ENCODE measurements at places on chromosomes 4 and X.

DNA sequence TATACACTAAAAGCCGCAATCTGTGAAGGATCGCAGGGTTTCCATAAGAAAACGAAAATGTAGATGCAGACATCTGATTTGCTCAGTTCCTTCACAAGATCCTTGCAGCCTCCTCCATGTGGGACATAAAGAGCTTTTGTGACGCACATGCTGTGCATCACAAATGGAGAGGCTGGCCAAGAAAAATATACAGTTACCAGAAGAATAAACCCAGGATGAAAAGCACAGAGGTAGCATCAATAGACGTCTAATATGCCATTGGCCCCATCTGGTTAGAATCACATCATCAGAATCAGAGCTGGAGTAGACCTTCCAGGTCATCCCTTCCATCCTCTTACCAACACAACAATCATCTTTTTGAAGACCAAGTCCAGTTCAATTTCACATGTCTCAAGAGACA lies 517.4 kb downstream of the RAB28 start:
- no peak for DNase-seq

DNA sequence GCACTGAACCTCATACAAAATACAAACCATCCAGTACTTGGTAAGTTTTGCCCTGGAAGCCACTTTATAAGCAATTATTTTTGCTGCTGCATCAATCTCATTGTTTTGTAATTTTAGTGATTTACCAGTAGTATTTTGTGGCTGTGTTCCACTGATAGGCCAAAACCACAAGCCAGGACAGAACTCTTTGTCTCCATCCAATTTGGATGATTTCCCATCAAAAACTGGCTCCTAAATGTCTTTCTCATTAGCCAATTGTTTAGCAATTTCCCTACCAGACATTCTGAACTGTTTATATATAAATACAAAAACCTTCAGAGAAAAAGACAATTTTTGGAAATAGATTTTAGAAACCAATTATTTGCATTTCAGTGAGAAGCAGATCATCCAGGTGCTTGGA lies 4.4 kb downstream of the GSPT2 start:
- no peak for DNase-seq

DNA sequence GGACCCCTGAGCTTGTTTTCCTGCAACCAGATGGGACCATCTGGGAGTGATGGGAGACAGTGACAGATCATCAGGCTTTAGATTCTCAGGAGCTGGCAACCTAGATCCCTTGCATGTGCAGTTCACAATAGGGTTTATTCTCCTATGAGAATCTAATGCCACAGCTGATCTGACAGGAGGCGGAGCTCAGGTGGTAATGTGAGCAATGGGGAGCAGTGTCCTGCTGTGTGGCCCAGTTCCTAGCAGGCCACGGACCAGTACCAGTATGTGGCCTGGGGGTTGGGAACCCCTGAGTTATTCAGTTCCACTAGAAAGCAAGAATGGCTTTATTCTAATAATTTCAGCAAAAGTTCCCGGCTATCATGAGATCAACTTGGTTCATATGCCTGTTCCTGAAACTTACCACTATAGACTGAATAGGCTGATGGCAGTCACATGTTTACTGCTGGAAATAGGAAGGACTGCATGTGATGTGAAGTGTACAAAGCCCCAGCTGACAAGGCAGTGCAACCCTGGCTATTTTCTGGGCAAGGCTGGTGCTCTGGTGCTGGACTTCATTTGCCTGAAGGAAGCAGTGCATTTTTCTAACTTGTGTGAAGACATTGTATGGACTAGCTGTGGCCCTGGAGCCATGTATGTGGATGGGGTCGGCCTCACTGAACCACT lies 107.2 kb downstream of the SPRY1 start:
- no peak for DNase-seq

GRCh38 chr4:177376024-177376423 lies 66.2 kb downstream of the AGA start:
- DNase-seq: no peak

GRCh38 chr4:99013402-99013843 lies 17.9 kb downstream of the METAP1 start:
- DNase-seq: no peak

GRCh38 chr4:25809996-25810395 lies 52.8 kb downstream of the SEL1L3 start:
- DNase-seq: no peak

DNA sequence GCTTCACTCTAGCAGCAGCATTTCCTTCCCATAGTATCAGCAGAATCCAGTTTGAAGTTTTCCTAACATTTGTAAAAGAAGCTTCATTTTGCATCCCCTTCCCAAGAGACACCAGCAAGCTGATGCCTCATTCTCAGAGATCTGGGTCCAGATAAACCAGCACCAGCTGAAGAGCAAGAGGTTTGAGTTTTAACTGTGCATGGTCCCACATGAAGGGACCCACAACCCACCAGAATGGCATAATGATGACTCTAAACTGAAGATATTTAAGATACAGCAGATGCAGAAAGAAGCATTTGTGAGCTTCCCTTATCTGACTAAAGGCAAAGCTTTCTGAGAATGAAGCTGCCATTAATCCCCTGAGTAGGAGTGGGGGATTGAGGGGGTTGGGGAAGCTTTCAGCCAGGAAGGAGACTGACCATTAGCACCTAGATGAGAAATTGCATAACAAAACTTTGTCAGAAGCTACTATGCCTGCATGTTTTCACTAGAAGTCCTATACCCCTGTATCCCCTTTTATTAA lies 18.6 kb downstream of the NUDT6 start:
- DNase-seq: no peak

DNA sequence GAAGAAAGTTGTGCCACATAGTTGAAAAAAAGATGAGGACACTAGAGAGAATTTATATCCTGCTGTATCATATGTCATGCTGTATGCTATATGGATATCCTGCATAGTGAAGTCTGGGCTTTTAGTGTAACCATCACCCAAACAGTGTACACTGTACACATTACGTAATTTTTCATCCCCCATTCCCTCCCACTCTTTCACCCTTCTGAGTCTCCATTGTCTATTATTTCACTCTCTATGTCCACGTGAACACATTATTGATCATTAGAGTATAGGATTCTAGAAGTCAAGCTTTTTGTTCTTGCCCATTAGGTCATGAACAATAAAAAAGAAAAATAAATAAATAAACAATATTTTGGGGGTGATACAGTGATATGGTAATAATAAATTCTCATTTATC lies 18.0 kb upstream of the FRYL start:
- DNase-seq: no peak

- no peak for DNase-seq
Measured at GRCh38 chrX:80879916-80880315, 70.2 kb upstream of the BRWD3 start.

DNA sequence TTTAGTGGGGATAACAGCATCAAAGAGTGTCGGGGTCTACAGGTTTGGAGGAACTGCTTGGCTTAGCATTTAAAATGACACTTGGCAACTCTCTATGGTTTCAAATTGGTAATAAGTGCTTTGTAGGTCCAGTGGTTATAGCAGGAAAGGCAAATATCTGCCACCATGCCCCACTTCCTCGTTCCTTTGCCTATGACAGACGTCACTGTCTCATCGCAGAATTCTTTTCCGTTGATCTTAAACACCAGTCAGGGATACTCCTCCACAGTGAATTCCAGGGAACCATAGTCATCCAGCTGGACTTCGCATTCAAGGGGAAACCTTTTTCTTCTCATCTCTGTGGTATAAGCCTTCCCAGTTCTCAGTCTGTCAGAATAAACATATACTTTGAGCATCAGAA lies 319.1 kb downstream of the GPAT3 start:
- DNase-seq: no peak
